ENCODE measurements at places on chromosomes 2 and 18.

GRCh38 chr2:195603998-195604397 lies 53.0 kb upstream of the SLC39A10 start:
- no peaks in the 10 kb centered on the region for H3K36me3 ChIP-seq
- H3K27me3 ChIP-seq: no peaks in the 10 kb centered on the region
- H3K27ac ChIP-seq: no peak overlapping the region
- H3K4me1 ChIP-seq: no peaks in the 10 kb centered on the region
- DNase-seq: no peak

DNA sequence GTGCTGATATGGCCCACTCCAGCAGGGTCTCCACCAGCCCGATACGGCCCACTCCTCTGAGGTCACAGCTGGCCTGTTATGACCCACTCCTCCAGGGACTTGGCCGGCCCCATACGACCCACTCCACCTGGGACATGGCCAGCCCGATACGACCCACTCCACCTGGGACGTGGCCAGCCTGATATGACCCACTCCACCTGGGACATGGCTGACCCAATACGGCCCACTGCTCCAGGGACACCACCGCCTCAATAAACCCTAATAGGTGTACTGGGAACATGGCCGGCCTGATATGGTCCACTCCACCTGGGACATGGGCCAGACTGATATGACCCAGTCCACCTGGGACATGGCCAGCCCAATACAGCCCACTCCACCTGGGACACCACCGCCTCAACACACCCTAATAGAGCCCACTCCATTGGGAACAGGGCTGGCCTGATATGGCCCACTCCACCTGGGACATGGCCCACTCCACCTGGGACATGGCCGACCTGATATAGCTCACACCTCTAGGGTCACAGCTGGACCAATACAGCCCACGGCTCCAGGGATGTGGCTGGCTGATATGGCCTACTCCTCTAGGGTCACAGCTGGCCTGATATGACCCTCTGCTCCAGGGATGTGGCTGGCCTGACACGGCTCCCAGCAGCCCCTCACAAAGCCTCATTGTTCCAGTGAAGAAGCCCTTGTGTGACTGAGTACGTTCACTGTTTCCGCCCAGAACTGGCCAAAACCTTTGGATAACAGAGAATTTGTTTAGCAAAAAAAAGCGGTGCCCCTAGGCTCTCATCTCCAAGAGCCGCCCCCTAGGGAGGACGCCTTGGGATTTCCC lies 245.6 kb downstream of the HDAC4 start:
- no peaks in the 10 kb centered on the region for H3K27me3 ChIP-seq
- H3K4me3 ChIP-seq: no peak overlapping the region
- peaks cover 56% of the 10 kb centered on the region for H3K36me3 ChIP-seq
- DNase-seq: no peak
- H3K4me1 ChIP-seq: peaks cover 7% of the 10 kb centered on the region

- no peak overlapping the region for H3K27ac ChIP-seq
- DNase-seq: no peak
- no peak overlapping the region for H3K4me3 ChIP-seq
- no peaks in the 10 kb centered on the region for H3K27me3 ChIP-seq
- H3K4me1 ChIP-seq: peaks cover 4% of the 10 kb centered on the region
Observed at GRCh38 chr2:216130346-216130971, 21.3 kb downstream of the XRCC5 start.

GRCh38 chr18:12306752-12307700 lies 1.0 kb upstream of the TUBB6 start:
- H3K36me3 ChIP-seq: no peaks in the 10 kb centered on the region
- peaks cover 23% of the 10 kb centered on the region for H3K27me3 ChIP-seq
- no peak for DNase-seq
- H3K4me3 ChIP-seq: peak overlapping the region; percentile 32
- H3K27ac ChIP-seq: no peak overlapping the region
- peaks cover 13% of the 10 kb centered on the region for H3K4me1 ChIP-seq

DNA sequence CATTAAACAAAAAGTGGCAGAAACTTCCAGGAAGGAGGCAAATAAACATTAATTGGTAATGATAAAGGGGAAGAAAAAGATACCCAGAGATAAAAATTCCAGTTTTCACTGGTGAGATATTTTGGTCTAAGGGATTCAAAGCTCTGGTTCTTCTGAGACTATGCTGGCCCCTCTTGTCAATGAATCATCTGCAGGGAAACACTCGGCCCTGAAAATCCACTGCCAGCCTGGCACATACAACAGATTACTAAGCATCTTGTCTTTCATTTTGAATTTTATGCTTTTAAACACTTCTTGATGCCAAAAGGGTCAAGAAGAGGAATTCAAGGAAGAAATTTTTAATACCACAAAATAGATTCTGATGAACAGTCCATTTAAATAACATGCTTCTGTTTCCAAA lies 1603.8 kb upstream of the ZEB2 start:
- no peaks in the 10 kb centered on the region for H3K27me3 ChIP-seq
- H3K27ac ChIP-seq: no peak overlapping the region
- H3K4me3 ChIP-seq: no peak overlapping the region
- no peak for DNase-seq
- H3K36me3 ChIP-seq: no peaks in the 10 kb centered on the region
- no peaks in the 10 kb centered on the region for H3K4me1 ChIP-seq

All from effector memory CD4-positive, alpha-beta T cell (primary cell).